Lower lobe of right lung (tissue), 2 donors: ENCODE measurements at places on chromosomes 12 and 14.

GRCh38 chr12:130951636-130952035 is 2.1 kb upstream of the ADGRD1 start:
- DNase-seq: no peak

GRCh38 chr14:77151245-77151644 is 9.7 kb upstream of the ZDHHC22 start:
- DNase-seq: no peak

GRCh38 chr12:74910831-74911230 is 298.8 kb downstream of the KCNC2 start:
- DNase-seq: no peak

GRCh38 chr14:85387181-85387580 is 142.8 kb upstream of the FLRT2 start:
- no peak for DNase-seq

DNA sequence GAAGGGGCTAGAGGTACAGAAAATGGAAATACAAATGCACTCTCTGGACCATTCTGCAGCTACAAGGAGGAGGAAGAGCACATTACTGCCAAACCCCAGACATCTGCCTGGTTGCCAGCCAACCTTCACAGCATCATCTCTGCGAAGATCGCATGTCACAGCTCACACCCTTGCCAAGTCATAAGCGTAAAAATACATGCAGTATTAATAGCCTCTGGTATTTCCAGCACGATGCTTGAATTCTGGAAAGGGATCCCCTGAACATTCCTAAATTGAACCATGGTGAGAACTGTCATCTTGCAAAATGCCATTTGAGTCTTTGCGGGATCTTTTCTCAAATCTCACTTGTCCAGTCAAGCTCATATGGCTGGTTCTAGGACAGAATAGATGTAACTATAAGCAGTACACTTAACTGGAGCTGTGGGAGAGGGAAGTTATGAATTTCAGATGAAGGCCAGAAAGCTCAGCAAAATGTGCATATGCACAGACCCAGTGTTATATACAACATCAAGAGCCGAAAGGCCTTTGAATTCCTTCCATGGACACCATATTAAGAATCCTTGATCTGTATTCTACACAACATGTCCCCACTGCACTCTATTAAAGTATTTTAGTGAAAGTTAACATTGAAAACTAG is 211.6 kb downstream of the DUSP6 start:
- no peak for DNase-seq

- no peak for DNase-seq
These were observed 15.1 kb upstream of the RPLP0 start for GRCh38 chr12:120215766-120216735.

DNA sequence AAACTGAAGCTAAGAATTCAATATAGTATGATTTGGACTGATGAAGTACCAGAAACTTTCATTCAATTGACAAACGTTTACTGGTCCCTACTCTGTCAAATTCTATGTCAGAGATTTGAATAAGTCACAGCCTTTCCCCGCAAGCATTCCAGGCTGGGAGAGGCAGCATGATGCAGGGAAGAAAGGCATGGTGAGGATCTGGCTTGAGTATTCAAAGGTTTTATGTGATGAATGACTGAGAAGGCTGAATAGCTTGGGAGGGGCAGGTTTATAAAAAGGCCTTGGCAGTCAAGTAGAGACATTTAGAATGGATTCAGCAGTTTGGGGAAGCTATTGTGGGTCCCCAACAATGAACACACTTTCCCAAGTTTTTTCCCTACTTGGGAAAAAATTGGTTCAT is 431.8 kb downstream of the DPF3 start:
- no peak for DNase-seq
